ENCODE measurements at places on chromosomes 2 and 18.

DNA sequence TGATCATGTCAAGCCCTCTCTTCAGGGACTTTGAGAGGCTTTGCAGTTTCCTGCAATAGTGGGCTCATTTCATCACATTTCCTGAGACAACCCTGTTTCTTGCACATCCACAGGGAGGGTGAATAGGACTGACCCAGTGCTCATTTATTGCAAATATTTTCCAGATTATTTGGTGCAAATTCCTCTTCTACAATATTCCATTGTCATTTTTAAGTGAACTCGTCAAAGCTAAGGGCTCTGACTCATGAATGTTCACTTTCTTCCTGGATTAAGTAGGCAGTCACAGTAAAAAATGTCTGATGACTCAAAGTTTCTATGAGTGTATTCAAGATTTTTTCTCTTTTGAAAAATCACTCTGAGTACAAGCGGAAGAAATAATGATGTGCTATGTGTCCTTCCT is 225.5 kb upstream of the GALNT5 start:
- DNase-seq, result no peak

DNA sequence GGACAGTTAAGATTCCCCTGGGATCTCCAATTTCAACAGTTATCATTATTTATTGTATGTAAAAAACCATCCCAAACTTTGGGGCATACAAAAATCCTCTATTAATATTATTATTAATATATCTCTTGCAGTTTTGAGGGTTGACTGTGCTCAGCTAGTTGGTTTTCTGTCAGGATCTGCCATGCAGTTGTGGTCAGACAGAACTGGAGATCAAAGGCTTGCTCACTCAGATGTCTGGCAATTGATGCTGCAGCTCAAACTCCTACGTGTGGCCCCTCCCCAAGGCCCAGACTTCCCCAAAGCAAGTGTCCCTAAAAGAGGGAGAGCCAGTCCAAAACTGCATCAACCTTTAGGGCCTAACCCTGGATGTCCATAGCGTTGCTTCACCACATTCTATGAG is 204.7 kb downstream of the TTC32 start:
- no peak for DNase-seq

- no peak for DNase-seq
Measured at GRCh38 chr2:216536734-216537210, 38.1 kb downstream of the RPL37A start.

- DNase-seq, result no peak
Measured at GRCh38 chr18:26215247-26215970, 10.8 kb upstream of the TAF4B start.

GRCh38 chr2:182240862-182241371 is 185.9 kb downstream of the PDE1A start:
- no peak for DNase-seq

GRCh38 chr2:236215761-236216333 is 47.7 kb upstream of the GBX2 start:
- DNase-seq, result no peak

DNA sequence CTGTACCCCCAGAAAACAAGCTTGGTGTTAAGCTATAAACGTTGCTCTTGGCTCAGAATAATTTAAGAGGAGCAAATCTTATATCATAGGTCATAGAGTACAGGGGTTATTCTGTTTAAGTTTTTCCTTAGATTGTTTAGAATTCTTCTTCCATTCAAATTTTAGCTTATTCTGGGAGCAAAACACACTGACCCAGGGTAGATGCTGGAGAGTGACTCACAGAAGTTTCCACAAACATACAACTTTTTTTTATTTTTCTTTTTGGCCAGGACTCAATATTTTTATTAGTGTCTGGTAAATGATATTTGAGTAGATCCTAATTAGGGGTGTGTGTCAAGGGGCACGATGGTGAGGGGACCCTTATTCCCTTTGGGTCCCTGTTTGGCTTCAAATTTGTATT is 71.5 kb upstream of the PSME4 start:
- no peak for DNase-seq

- DNase-seq, result peak; percentile 17
Measured at GRCh38 chr18:49055754-49056172, 105.0 kb upstream of the SMAD7 start.

- DNase-seq, result no peak
Measured at GRCh38 chr2:185782223-185782769, 43.7 kb downstream of the FSIP2 start.
